Fibroblast of skin of right quadriceps (primary cell): ENCODE measurements at places on chromosomes 4 and X.

DNA sequence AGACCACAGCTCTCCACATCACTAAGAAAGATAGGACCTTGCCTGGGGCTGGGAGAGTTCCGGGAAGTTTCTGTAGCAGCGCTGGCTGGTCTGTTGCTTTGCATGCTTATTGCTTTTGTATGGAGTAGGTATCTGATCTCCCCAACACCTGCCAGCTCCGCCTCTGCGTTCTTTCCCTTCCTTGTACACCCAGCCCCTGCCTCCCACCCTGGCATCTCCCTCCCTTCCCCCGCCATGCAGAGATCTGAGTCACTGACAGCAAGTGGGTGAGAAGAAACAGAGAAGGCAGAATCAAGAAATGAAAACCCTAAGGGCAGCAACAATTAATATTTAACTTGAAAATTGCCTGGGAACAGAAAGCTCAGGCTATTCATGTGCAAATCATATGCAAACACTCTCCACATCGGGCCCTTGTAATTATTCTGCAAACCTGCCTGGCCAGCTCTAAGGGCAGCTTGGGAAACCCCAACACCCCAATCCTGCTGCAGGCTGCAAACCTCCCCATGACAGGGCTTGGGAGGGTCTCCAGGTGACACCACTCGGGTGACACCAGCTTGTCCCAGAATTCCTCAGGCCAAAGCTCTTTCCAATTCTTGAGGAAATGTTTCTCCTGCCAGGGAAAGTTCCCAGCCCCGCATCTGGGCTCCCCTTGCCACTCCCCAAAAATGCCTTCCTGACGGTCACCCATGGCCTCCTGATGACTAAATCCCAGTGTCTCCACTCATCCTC lies 257.2 kb downstream of the FBXW7 start:
- no peak for DNase-seq

GRCh38 chr4:96670381-96670780 lies 830.5 kb downstream of the PDHA2 start:
- DNase-seq: no peak

DNA sequence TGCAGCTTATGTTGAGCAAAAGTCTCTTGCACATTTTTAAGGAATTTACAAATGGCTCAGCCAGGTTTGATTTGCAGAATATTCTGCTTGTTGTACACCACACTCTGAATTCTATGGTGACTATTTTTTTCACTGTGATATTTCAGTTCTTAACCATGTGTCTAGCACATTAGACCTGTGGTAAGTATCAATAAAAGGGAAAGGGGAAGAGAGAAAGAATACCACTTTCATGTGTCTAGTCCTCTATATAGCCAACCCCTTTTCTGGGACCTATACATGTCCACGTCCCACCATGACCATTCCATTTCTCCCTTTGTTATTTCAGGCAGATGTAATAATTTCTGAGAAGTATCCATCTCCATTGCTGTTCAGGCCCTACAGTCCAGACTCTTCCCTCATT lies 121.3 kb upstream of the PNPLA4 start:
- no peak for DNase-seq

DNA sequence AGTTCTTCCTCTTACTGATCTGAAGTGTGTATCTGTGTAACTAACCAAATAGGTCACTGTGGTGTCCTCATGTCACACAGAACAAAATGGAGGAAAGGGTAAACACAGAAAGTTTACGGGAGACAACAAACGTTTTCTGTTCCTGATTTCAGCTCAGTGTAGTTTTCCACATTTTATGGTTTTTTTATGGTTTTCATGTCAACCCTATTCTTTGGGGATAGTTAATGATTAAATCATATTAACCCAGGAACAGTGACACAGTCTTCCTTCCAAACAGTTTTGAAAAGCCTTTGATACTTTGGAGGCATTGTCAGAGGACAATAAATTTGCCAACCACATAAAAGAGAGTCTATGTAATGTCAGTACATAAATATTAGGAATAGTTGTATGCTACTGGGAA lies 4.2 kb downstream of the LNX1 start:
- DNase-seq: peak; percentile 50

DNA sequence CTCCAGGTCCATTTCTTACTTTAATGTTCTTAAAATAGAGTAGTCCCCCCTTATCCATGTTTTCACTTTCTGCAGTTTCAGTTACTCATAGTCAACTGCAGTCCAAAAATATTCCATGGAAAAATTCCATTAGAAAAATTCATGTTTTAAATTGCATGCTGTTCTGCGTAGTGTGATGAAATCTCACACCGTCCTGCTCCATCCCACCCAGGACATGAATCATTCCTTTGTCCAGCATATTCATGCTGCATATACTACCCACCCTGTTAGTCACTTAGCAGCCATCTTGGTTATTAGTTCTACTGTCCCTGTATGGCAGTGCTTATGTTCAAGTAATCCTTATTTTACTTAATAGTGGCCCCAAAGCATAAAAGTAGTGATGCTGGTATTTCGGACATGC lies 5.4 kb upstream of the PDLIM5 start:
- peak; percentile 86 for DNase-seq

DNA sequence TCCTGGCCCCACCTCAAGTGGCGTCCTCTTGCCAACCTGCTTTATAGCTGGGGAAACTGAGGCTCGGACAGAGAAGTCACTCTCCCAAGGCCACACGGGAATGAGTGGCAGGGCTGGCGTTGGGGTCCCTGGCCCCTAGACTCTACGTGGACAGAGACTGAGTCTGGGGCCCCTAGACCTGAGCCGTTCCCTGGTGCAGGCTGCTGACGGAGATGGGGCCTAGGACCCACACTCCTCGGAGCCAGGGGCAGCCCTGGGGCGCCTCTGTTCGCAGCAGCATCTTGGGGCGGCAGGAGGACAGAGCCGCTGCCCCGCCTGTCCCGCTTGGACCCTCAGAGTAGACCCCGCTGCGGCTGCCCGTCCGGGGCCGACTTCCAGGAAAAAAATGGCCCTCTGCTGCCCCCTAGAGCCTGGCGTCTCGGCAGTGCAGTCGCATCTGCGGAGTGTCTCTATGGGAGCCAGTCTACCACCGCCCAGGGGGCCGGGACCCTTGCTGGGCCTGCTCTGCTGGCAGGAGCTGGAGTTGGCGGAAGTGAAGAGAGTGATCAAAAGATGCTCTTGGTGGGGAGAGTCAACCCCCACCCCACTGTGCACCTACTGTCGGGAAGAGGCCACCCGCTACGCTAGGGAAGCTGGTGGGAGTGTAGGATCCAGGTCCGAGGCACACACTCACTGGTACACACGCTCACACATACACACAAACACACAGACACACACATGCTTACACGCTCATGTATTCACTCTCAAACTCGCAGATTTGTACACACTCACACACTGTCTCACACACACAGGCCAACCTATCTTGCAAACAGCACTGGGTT lies 220.1 kb downstream of the AFAP1 start:
- DNase-seq: peak; percentile 33

DNA sequence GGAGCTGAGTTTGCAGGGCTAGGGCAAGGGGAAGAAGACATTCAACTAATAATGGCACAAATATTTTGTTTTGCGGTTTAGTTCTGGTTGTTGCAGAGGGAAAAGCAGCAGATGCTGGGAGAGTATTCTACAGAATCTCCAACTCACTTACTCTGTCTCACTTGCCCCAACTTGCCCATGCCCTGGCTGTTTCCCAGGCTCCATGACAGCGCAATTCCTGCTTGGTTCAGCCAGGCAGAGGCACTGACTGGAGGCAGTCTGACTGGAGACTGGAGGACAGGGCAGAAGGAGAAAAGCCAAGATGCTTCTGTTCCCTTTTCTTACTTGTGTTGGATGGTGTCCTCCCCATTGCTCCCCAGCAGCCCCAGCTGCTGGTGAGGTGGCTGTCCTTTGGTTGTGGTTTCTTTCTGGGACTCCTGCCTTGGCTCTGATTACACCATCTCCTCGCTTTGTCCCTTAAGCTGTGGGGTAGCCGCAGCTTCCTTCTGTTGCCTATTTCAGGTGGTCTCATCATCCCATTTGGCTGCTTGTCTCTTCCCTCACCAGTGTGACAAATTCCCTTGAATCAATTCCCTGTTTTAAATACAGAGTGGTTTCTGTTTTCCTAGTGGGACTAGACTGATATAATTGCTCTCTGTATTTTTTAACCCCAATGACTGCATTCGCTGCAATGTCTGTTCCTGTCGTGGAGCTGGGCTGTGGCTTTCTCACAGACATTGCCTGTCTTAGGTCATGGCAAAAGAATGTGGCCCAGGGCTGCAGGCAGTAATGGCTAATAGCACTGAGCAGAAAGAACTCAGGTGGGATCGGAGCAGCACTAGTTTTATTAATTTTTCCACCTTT lies 24.2 kb upstream of the RASL11B start:
- DNase-seq: peak; percentile 80

DNA sequence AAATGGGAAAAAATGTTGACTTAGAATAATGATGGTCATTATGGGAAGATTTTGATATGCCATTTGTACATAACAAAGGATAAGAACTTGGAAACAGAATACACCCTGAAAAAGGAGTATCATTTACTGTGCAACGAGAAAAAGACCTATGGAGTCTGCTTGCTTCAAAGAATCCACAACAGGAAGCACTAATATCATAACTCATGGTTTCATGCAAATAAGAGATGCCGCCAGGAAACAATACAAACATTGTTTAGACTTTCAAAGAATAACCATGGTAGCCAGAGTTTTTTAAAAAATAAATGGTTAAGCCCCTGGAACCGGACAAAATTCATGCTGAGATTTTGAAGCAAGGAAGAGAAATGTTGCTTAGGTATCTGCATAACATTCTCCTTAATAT lies 139.9 kb upstream of the ETNPPL start:
- DNase-seq: no peak

DNA sequence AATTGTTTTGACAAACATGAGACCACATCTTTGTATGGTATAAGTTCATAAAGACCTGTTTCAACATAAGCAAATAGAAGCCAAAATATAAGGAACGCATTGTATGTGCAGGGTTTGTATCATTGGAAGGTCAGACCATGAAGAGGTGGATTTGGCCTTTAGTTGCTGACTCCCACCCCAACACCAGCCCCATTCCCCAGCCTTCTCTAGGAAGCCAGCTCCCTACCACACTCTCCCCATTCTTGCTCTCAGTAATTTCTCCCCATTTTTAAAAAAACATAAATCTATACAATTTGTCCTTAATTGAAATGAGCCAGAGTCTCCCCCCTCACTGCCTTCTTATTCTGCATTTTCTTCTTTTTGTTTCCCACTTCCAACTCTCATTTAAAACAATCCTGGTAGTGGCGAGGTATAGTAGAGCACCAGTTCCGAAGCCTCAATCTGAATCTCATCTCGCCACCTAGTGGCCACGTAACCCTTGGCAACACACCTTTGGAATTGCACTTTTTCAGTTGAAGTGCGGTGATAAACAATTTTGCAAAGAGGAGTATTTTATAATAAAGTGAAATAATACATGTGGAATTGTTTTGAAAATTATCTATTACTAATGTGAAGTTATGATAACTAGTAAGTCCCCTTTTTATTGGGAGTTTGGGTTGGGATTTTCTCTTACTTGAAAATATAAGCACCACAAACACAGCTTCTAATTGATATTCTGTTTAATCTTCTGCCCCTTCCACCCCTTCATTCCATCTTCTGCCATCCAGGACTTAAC lies 126.6 kb downstream of the ASB9 start:
- DNase-seq: peak; percentile 17

GRCh38 chr4:74793757-74794381 lies 454 bp downstream of the BTC start:
- DNase-seq: no peak

DNA sequence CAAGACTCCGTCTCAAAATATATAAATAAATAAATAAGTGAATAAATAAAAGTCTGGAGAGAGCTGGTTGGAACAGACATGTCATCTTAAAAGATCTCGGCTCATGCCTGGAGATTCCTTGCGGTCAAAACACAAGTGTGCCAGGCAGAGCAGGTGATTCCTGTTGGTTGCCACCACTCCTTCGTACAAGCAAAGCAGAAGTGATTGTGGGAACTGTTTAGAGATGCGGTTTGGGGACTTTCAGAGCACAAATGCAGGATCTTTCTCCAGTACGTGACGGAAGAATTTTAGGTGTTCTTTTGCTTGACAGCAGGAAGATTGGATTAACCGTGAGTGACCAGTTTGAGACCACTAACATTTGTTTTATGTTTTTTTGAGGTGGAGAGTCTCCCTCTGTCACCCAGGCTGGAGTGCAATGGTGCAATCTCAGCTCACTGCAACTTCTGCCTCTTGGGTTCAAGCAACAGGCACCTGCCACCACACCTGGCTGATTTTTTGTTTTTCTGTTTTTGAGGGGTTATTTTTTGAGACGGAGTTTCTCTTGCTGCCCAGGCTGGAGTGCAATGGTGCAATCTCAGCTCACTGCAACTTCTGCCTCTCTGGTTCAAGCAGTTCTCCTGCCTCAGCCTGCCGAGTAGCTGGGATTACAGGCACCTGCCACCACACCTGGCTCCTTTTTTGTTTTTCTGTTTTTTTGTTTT lies 2.8 kb upstream of the CRLF2 start:
- no peak for DNase-seq

DNA sequence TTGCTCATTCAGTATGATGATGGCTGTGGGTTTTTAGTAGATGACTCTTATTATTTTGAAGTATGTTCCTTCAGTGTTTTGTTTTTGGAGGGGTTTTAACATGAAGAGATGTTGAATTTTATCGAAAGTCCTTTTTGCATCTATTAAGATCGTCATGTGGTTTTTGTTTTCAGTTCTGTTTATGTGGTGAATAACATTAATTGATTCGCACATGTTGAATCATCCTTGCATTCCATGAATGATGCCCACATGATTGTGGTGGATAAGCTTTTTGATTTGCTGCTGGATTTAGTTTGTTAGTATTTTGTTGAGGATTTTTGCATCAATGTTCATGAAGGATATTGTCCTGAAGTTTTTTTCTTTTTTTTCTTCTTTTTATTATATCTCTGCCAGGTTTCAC lies 347.4 kb upstream of the EPHA5 start:
- DNase-seq: no peak

GRCh38 chr4:23269566-23269965 lies 576.8 kb downstream of the GBA3 start:
- DNase-seq: peak; percentile 3

- DNase-seq: no peak
These were observed 142.0 kb downstream of the CAMK2D start for GRCh38 chr4:113619526-113619925.

GRCh38 chrX:83888585-83888984 lies 27.6 kb downstream of the CYLC1 start:
- no peak for DNase-seq

GRCh38 chr4:87052615-87053014 lies 117.8 kb downstream of the AFF1 start:
- no peak for DNase-seq

DNA sequence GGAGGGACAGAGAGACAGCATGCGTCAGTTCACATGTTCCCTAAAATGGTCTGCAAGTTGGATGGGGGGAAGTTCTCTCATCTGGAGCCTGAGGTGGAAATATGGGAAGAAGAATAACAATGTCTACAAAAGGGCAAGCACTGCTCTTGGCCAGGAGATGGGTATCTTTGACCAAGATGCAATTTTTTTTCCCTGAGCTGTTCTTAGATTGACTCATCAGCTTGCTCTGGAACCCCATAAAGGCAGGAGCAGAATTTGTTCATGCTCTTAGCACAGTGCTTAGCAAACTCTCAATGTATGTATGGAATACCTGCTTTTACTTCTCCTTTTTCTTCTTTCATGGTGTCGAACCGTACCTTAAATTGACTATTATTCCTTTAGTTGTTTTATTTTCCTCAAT lies 90.5 kb upstream of the ZNF827 start:
- peak; percentile 20 for DNase-seq

- DNase-seq: no peak
These were observed 91.3 kb downstream of the PPP1R2C start for GRCh38 chrX:42686706-42687105.
